Panc1 (cell line): ENCODE measurements at places on chromosomes 2 and 18. TPM values are rescaled to one million over a fixed set of nuclear protein-coding genes. Genes with fewer than 3 reads are reported as not detected.

The LOXL3 gene
- 1.0 TPM for total RNA-seq

DNA sequence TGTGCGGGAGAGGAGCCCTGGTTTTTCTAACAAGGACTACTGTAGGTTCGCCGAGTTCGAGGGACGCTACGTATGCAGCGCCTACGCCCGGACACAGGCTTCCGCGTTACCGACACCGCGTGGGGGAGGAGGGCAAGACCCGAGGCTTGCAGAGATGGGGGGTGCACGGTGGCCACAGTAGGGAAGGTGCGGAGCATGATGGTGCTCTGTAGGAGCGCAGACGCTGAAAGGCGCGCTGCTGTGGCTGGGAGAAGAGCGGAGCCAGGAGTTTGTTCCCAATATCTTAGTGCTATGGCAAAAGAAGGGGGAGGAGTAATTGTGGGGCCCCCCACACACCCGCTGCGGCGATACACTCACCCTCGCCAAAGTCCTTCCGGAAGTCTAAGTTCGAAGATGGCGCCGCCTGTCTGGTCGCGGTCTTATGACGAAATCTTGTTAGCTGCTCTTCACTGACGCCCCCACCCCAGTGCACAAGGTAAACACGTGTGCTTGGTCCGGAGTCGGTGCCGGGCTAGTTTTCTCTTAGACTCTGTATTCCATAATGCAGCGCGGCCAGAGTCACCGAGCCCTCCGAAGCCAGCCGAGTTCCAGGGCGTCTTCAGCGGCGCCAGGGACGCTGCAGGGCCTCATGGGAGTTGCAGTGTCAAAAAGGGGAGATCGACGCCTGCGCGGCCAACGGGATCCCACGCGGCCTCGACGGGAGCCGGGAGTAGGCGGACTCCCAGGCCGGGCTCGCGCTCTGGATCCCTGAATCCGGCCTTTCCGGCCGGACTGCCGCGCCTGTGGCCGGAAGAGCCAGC, at the start of gene GTF3C2:
GTF3C2 (minus strand) TSS at position 383 of the 800 bp plus-strand sequence. CDS start 13,210 bp downstream, outside the sequence.
- DNase-seq: peak; percentile 91

DNA sequence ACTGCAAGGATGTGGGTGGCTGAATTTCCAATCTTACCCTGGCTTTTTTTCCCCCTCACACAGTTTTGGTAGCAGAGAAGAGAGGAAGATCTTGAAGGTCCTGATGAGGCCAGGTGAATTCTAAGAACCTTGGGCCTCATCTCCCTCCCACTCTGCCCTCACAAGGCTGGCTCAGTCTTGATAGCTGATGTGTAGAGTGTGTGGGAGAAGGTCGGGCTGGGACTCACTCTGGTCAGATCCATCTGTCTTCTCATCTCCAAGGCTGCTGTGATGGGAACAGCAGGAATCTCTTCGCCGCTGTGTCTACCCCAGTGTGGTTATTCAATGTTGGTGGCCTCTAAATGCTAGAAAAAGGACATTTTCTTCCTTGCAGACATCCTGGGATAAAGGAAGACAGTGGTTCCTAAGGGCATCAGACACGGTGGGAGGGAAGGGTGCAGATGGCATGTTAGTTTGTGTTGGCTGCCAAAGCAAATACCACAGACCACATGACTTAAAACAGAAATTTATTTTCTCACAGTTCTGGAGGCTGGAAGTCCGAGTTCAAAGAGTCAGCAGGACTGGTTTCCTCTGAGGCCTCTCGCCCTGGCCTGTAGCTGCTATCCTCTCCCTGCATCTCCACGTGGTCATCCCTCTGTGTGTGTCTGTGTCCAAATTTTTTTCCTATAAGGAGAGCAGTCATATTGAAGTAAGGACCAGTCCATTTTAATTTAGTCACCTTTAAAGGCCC, 37.6 kb upstream of the MGAT4A start:
- no peak for DNase-seq

- no peak for DNase-seq
Observed at GRCh38 chr18:56873441-56874140, 222.4 kb downstream of the WDR7 start.

GRCh38 chr18:31720867-31721266, 36.5 kb upstream of the B4GALT6 start:
- no peak for DNase-seq

The RTP5 gene
- not detected for total RNA-seq

The EVX2 gene
- total RNA-seq: not detected

DNA sequence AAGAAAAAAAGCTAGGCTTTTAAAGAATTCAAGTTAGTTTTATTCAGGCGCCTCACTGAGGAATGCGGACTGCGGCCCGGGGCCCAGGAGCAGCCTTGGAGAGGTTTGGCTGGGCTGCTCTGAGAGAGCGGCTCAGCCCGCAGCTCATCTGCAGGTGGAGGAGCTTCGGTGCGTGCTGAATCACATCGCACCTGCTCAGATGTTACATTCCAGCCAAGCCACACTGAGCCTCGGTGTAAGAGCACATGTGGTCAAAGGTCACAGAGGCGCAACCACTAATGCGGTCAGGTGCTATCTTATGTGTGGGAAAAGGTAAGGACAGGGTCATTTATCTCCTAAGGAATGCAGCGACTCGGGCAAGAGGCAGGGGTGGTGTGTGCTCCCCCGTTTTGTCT, 17.1 kb upstream of the CNDP1 start:
- DNase-seq: no peak

DNA sequence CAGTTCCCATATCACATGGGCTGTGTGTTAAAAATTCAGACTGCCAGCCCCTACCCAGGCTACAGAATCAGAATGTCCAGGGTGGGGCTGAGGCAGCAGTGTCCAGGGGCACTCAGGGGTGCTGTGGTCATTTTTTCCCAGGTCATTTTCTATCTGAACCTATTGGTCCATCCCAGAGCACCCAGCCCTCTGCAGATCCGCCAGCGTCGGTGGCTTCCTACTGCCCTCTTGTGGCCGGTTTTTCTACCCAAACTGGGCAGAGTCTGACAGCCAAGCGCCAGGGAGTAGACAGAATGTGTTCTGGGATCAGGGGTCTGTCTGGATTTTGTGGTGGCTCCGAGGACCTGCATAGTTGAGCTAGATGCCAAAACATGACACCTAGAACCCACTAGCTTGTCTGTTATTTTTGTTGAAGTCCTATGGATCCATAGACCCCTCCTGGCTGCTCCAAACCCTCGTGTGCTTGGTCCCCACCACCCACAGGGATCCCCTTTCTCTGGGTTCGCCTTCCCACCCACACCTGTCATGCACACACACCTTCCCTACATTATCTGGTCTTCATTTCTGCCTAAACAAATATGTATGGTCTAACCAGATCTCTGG, 34.1 kb upstream of the RMDN2 start:
- peak; percentile 38 for DNase-seq

DNA sequence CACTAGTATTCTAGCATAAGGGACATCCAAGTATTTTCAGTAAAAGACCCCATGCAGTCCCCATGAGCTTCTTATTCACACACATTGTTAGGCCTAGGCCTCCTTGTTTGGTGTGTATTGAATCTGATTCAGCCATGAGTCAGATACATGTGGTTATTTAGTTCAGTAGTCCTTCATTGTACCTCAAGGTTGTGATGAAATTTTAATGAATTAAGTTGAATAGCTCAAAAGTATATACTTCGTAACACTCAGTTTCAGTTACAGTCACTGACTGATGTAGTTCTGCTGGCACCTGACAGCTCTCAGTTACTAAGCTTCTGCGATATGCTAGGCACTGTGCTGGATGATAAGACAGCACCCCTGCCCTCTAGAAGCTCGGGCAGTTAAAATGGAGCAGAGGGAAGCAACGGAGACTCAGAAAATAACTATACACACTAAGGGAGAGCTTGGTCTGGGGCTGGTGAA, 86.4 kb downstream of the XRCC5 start:
- no peak for DNase-seq

- no peak for DNase-seq
Observed at GRCh38 chr2:197784956-197785941, at the start of gene BOLL. BOLL (minus strand) TSS chr2:197785319; CDS start chr2:197781850, 3,469 bp downstream.

GRCh38 chr2:108171657-108172056, 68.1 kb upstream of the SULT1C3 start:
- DNase-seq: no peak

DNA sequence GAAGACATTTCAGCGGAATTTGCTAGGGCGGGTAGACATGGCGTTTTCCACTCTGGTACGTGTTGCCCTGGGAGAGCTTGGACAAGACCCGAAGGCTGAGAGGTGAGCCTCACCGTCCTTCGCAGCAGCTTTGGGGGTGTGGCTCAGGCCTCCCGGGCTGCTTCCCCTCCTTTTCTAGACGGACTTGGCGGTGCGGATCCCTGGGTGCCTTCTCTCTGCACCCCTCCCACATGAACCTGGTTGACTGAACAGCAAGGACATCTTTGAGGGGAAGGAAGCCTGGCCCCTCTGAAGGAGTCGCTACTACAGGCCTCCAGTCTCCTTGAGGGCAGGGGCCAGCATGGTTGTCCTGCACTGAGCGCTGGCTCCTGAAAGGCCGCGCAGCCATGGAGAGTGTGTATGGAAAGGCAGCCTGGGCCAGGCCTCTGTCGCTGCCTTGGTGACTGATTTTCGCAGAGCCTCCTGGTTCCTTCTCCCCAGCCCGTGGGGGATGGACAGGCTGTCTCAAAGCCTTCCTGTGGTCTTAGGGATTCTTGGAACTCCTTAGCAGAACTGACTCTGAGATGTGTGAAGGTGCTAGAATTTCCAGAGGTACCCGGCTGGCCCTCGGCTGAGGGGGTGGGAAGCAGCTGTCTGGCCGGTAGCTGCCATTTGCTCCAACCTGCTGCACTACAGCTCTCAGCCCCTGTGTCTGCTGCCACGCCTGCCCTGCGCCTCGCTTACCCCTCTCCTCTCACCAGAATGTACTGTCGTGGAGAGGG, 9.9 kb downstream of the CNNM4 start:
- DNase-seq: no peak

DNA sequence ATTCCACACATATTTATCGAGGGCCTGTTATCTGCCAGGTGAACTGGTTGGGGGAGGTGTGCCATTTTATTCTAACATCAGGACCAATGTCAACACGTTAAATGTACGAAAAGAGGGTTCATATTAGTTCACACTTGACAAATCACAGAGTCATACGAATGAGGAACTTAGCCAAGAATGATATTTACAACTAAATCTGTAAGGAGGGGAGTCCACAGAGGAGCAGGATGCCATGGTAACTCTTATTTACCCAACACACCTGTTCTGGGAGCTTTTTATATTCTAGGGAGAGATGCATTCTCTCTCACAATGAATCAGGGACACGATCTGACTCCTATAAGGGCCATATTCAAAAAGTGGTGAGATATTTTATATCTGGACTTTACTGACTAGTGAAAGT, 144.1 kb downstream of the CDC42EP3 start:
- no peak for DNase-seq

GRCh38 chr2:19751631-19752030, 150.2 kb downstream of the TTC32 start:
- DNase-seq: no peak

The SIX3 gene
- total RNA-seq: 0.21 TPM

The IL1R2 gene
- total RNA-seq: 0.15 TPM

GRCh38 chr2:172119089-172119488, 16.4 kb upstream of the DLX2 start:
- DNase-seq: no peak

DNA sequence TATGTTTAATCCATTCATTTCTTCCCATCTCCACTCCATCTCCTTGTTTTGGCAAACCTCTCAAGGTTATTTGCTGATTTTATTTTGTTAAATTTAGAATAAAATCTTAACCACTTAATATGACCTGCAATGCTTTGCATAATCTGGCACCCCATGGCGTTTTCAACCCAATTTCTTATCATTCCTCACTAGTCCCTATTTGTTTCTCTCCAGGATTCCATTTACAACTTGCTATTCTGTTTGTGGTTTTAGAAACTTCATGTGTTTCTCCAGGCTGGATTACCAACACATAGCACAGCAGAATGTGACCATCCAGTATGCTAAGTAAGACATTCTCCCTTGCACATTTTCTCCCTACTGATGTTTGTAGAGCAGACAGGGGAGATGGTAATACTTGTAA, 749.2 kb upstream of the FSHR start:
- no peak for DNase-seq

The CHRNG gene
- total RNA-seq: not detected

GRCh38 chr2:2646433-2647051, 315.5 kb upstream of the MYT1L start:
- no peak for DNase-seq

- no peak for DNase-seq
Observed at GRCh38 chr18:32549248-32550110, 78.8 kb upstream of the GAREM1 start.

DNA sequence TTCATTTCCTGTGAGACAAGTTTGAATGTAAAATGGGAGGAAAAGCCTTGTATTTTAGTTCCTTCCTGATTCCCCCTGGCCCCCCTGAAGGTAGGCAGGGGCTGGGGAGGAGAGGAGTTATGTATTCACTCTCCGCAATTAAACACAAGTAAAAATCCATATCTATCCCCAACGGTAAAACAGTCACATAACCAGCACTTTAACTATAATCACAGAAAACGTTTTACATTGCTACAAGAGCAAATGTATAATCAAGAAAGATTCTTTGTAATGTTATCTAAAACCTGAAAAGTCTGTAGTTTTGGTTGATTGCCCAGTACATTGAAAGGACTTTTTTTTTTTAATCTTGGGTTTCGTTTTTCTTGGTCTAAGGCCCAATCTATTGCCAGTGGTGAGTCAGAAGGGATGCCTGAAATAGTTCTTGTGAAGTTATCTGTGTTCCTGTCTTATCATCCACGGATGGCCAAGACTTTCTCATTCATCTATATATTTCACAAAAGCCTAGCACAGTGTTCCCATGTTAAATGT, 34.5 kb upstream of the CCNYL1 start:
- DNase-seq: no peak

- no peak for DNase-seq
Observed at GRCh38 chr2:30661173-30662107, 145.8 kb downstream of the CAPN13 start.

DNA sequence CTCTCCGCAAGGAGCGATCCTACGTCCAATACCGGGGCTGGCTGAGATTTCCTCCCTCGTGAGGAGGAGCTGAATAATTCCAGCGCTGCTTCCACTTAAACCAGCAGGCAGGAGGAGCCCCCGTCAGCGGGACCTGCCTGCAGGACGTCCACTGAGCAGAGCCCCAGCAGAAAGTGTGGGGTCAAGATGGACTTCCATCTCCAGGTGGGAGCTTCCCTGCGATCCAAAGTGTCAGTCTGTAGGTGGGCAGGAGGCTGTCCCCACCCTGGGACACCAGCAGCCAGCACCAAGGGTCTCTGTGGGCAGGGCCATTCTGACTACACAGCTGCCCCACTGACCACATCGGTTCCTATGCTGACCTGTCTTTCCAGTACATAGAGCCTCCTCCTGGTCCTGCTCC, 462 bp upstream of the OTOS start:
- no peak for DNase-seq

The PAX3 gene
- not detected for total RNA-seq

The TOGARAM2 gene
- 0.44 TPM for total RNA-seq

DNA sequence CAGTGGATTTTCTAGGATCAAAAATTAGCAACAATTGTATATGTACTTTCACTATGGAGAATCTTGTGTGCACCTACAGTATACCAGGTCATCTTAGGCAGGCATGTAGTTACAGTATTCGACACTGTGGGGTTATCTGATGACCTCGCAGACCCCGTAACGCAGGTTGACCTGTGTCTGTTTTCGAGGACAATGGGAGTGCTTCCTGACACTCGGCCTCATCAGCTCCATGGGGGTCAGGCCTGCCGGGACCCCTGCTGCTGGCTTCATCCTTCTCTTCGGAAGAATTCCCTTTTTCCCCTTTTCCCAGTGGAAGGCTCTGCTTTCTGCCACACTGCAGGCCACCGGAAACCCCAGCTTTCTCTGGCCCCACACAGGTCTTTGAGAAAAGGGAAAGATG, 102.8 kb upstream of the TMEM18 start:
- no peak for DNase-seq
